ENCODE measurements at places on chromosomes 1 and 21. TPM values are rescaled to one million over a fixed set of nuclear protein-coding genes. Genes with fewer than 3 reads are reported as not detected.

BRDT gene
- total RNA-seq, result not detected

THEMIS2 gene
- 0.41 TPM for total RNA-seq

HES2 gene
- total RNA-seq, result 1.5 TPM

PLA2G2A gene
- not detected for total RNA-seq

C1QC gene
- not detected for total RNA-seq

PROK1 gene
- total RNA-seq, result not detected

ICOSLG gene
- 4.5 TPM for total RNA-seq

OSCP1 gene
- total RNA-seq, result 9.1 TPM

RGS8 gene
- total RNA-seq, result not detected

DNA sequence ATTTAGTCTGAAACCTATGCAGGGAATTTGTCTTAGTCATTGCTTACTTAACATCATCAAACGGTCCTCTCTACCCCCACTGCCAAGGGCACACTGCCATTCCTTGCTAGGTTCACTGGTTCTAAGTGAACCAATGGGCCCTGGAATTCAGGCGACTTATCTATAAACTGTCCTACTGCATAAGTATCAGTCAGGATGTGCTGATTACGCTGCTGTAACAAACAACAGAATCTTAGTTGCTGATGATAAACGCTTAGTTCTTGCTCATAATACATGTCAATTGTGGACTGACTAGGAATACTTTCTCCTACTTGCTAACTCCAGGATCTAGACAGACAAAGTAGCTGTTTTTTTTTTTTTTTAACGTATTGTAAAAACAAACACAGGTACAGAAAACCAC lies 136.1 kb downstream of the PRDM2 start:
- DNase-seq, result no peak

DNA sequence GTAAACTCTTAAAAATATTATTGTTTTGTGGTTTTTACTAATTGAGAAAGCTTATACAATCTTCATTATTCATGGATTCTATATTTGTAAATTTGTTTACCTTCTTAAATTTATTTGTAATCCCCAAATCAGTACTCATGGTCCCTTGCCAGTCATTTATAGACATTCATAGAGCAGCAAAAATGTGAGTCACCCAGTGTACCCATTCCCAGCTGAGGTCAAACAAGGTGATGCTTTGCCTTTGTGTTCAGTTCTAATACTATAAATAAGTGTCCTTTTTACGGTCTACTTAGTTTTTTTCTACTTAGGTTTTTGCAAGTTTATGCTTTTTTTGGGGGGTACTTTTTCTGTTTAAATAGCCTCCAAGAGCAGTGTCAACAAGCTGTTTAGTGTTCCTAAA lies 36.1 kb downstream of the SORT1 start:
- DNase-seq, result no peak

- no peak for DNase-seq
Observed at GRCh38 chr1:88648706-88649105, 35.4 kb upstream of the PKN2 start.

GRCh38 chr21:28899220-28899619 lies 93.5 kb downstream of the LTN1 start:
- DNase-seq, result no peak

DNA sequence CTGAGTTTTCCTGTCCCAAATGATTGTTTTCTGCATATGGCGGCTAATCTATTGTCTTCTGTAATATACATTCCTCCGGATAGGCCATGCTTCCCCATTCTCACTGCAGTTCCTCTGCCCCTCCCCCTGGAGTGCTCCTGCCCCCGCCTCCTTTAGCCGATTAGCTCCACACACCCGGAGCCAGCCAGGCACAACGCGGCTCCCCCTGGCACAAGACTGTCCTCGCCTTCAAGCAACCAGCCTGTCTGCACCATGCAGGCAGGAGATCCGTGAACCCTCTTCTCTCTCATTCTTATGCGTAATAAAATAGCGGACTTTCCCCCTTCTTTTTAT lies 18.0 kb downstream of the SERTAD4 start:
- DNase-seq, result no peak

DNA sequence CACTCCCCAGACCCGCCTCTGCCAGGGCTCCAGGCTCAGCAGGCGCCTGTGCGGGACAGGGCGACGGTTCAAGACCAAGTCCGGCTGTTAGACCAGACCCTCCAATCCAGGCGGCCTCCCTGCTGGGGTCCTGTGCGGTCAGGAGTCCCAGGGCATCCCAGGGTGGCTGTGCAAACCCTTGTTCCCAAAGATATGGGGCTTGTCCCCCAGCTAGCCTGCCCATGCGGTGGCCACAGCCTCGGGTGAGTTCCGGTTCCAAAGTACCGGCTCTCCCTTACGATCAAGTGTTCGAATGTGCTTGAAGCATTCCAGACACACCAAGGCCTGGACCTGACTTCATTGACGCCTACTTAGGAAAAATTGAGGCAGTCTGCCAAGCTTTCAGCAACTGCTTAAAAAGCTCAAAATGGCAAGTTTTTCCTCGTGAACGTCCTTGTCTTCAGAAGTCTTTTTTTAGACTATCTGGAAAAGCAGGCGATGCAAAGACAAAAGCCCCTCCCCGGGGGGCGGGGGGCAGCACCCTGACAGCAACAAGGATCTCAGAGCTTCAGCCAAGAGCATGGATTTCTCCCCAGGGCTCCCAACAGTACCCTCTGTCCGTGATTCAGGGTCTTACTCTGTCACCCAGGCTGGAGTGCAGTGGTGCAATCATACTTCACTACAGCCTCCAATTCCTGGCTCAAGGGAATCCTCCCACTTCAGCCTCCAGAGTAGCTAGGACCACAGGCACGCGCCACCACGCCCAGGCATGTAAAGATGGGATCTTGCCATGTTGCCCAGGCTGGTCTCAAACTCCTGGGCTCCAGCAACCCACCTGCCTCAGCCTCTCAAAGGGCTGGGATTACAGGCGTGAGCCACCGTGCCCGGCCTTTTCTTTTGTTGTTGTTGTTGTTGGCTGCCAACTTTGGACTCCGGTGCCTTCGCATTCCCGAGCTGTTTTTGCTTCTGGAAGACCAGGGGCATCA lies 2.3 kb downstream of the FAAP20 start:
- no peak for DNase-seq

DNA sequence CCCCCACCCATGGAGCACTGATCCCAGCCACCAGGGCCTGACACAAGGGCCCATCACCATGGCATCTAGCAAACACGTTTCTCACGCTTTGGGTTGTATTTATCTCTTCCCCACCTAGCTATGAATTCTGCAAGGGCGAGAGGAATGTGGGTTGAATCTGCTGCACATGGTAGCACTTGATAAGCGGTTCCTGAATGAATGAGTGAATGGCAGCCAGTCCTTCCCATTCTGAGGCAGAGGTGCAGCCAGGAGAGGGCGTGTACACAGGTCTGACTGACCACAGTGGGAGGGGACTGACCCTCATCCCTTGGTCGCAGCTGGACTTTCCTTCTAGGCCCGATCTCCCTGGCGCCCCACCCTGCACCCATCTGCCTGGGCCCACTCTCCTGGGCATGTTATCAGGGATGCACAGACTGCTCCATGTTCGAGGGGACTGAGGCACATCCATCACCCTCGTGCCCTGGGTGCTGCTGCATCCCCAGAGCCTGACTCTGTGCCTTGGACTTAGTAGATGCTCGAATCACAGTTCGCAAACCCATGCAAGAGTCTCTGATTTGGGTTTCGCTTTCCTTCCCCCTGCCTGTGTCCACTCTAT lies 1.0 kb downstream of the RD3 start:
- DNase-seq, result no peak

All from Caki2 (cell line).